ENCODE measurements at places on chromosomes 7 and 10.

GRCh38 chr10:122655524-122656307, 43.9 kb downstream of the C10orf120 start:
- DNase-seq, result no peak

- DNase-seq, result no peak
These were observed 889.9 kb upstream of the C7orf33 start for GRCh38 chr7:147700702-147701101.

DNA sequence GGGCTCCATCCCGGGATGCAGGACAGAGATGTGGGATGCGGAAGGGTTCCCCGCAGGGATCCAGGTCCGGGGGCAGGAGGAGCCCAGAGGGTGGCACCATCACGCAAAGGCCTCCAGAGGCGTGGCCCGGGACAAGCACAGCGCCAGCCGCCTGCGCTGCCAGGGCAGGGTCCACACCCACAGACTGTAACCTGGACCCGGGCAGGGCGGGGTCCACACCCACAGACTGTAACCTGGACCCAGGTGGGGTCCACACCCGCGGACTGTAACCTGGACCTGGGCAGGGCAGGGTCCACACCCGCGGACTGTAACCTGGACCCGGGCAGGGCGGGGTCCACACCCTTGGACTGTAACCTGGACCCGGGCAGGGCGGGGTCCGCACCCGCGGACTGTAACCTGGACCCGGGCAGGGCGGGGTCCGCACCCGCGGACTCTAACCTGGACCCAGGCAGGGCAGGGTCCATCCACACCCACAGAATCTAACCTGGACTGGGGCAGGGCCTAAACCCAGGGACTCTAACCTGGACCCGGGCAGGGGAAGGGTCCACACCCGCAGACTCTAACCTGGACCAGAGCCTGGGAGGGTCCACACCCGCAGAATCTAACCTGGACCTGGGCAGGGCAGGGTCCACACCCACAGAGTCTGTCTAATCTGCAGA, 37.5 kb upstream of the SUN1 start:
- DNase-seq, result no peak

DNA sequence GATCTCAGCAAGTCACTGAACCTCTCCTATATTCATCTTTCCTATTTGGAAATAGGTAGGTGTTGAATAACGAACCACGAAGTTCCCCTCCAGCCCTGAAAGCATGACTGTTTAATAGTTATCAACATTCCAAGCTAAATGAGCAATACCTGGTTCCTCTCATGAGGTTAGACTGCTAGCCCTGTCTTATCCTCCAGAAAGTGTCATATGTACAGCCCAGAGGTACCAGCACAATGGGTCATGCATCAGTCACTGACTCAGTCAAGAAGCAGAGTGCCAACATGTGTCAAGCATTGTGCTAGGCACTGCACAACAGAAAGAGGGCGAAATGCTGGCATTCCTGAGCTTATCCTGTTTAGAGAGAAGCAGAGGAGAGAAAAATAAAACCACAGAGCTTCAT, 70.0 kb downstream of the AMPH start:
- DNase-seq, result no peak

DNA sequence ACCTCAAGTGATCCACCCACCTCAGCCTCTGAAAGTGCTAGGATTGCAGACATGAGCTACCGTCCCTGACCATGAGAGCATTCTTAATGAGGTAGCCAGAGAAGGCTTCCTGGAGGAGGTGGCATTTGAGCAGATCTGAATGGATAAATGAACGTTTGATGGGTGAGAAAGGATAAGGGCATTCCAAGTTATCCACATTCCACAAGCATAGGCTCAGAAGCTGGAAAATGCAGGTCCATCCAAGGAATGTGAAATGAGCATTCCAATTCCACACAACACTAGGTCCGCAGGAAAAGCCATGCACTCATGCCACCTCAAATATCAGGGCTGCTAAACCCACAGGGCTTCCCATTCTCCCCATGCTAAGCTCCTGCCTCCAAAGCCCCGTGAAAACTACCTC, 17.0 kb downstream of the TMEM130 start:
- DNase-seq, result no peak

GRCh38 chr7:51262796-51263531, 53.6 kb downstream of the COBL start:
- DNase-seq, result no peak

GRCh38 chr7:46695051-46695708, 774.1 kb upstream of the IGFBP3 start:
- DNase-seq, result no peak

DNA sequence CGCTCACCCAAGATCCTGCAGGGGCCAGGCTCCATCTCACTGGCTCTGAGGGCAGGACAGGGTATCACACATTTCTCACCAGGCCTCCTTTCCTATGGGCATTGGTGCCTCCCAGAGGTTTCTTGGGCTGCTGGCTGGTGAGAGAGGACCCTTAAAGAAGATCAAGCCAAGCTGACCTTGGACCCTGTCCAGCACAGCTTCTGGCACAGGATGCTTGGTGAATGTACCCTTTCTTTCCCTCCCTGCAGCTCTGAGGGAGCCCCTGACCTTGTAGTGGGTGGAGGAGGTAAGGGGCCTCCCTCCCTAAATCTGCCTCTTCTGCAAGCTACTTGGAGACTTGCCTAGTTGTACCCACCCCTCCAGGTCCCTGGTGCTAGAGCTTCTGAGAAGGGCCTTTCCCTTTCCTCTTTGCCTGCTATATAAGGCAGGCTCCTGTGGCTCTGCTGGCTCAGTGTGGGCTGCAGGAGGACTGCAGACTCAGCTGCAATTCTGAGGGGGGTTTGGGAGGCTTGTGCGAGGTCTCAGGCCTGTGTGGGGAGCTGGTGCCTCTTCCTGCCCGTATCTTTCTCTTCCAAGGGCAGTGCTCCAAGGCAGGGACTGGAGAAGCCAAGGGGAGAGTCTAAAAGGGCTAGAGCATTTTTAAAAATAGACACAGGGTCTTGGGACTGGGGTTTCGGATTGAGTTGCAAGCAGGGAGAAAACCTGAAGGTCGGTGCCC, 11.7 kb upstream of the TRIM8 start:
- no peak for DNase-seq

DNA sequence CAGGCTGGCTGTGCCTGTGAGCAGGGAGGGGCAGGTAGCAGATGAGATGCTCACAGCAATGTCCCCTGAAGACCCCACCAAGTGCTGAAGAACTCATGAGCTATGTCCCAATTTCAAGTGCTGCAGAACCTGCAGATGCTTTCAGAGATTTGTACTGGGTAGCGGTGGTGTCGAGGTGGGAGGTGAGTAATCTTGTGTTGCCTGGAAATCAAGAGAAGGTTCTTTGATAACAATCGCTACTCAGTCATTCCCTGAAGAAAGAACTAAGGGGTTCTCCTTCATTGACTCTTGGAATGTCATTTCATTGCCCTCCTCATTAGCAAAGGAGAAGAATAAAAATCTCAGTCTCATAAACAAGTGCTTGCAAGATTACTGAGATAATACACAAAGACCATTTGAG, 246.4 kb downstream of the EMX2 start:
- no peak for DNase-seq

- no peak for DNase-seq
These were observed 312.3 kb downstream of the DGKB start for GRCh38 chr7:14590206-14590605.

- DNase-seq, result peak; percentile 16
These were observed 1.5 kb downstream of the CRPPA start for GRCh38 chr7:16419859-16420258.

- DNase-seq, result no peak
These were observed 10.3 kb downstream of the CRHR2 start for GRCh38 chr7:30671793-30672465.

GRCh38 chr10:79445161-79445976, at the start of gene ZCCHC24:
Gene ZCCHC24 (minus strand): TSS chr10:79445624. CDS start chr10:79445440, 184 bp downstream.
- peak; percentile 100 for DNase-seq

Data from globus pallidus (tissue), 1 donor.